SK-MEL-5 (cell line): ENCODE measurements at places on chromosomes 5 and 9. TPM values are rescaled to one million over a fixed set of nuclear protein-coding genes. Genes with fewer than 3 reads are reported as not detected.

The NEUROG1 gene
- not detected in 2 replicates for total RNA-seq

The GRM6 gene
- total RNA-seq: not detected in 2 replicates

The DBH gene
- not detected in 2 replicates for total RNA-seq

The EMB gene
- total RNA-seq: 16.6 and 28.1 TPM in 2 replicates

The ATG10 gene
- total RNA-seq: 7.1 and 10.0 TPM in 2 replicates

The TRIP13 gene
- 43.7 and 47.0 TPM in 2 replicates for total RNA-seq

The CSF1R gene
- 0.53 TPM in 1 of 2 replicates, not detected in the other for total RNA-seq

The TOR2A gene
- 9.0 and 10.5 TPM in 2 replicates for total RNA-seq

The HMMR gene
- total RNA-seq: 47.6 and 52.9 TPM in 2 replicates

The ST8SIA4 gene
- 2.0 and 2.1 TPM in 2 replicates for total RNA-seq

The IFNB1 gene
- not detected in 2 replicates for total RNA-seq

The ENTPD2 gene
- not detected in 2 replicates for total RNA-seq

The STXBP1 gene
- total RNA-seq: 41.3 and 41.5 TPM in 2 replicates

The TMC1 gene
- total RNA-seq: 0.18 TPM in 1 of 2 replicates, not detected in the other

The SLC6A7 gene
- total RNA-seq: not detected in 2 replicates

The STOML2 gene
- total RNA-seq: 123 and 140 TPM in 2 replicates

The CAVIN4 gene
- 0.69 and 1.0 TPM in 2 replicates for total RNA-seq

The FCN1 gene
- total RNA-seq: not detected in 2 replicates

The LECT2 gene
- total RNA-seq: not detected in 2 replicates

The SPINK1 gene
- total RNA-seq: 12.1 and 13.5 TPM in 2 replicates

The SLC34A3 gene
- total RNA-seq: not detected in 2 replicates

The QRFP gene
- total RNA-seq: not detected in 2 replicates

The PCDHA13 gene
- 0.29 and 0.53 TPM in 2 replicates for total RNA-seq

The NOXA1 gene
- total RNA-seq: 0.55 and 0.75 TPM in 2 replicates

The PCDHGA12 gene
- 10.0 and 13.8 TPM in 2 replicates for total RNA-seq

The PCDHB7 gene
- 0.24 and 0.29 TPM in 2 replicates for total RNA-seq

The FOXD1 gene
- total RNA-seq: 5.3 and 13.1 TPM in 2 replicates

The ASTN2 gene
- 10.8 and 11.9 TPM in 2 replicates for total RNA-seq

The SHOC1 gene
- 0.16 and 0.37 TPM in 2 replicates for total RNA-seq

The C5orf52 gene
- total RNA-seq: not detected in 2 replicates

The RPL37 gene
- 4,634 and 5,256 TPM in 2 replicates for total RNA-seq

The PCSK5 gene
- 0.08 TPM in 1 of 2 replicates, not detected in the other for total RNA-seq

The NPR3 gene
- total RNA-seq: not detected in 2 replicates

The NFX1 gene
- total RNA-seq: 16.4 and 17.9 TPM in 2 replicates

The FGF10 gene
- not detected in 2 replicates for total RNA-seq

The ARL14EPL gene
- total RNA-seq: not detected in 2 replicates

The TAS2R1 gene
- not detected in 2 replicates for total RNA-seq

The RNF224 gene
- not detected in 2 replicates for total RNA-seq

The IL5 gene
- total RNA-seq: not detected in 2 replicates

The TMEFF1 gene
- total RNA-seq: 0.45 and 4.3 TPM in 2 replicates

The FCN2 gene
- total RNA-seq: not detected in 2 replicates

The LAMC3 gene
- 2.9 and 3.3 TPM in 2 replicates for total RNA-seq

The NSA2 gene
- 172 and 206 TPM in 2 replicates for total RNA-seq

The TNC gene
- 106 and 132 TPM in 2 replicates for total RNA-seq

The CARD9 gene
- total RNA-seq: 0.05 TPM in 1 of 2 replicates, not detected in the other

The NR6A1 gene
- total RNA-seq: 7.8 and 8.0 TPM in 2 replicates

The FGF1 gene
- total RNA-seq: not detected in 2 replicates
